ENCODE measurements at places on chromosomes 3 and 15.
A peak's percentile ranks its signal among the peaks of the same experiment; 100 is the strongest.

DNA sequence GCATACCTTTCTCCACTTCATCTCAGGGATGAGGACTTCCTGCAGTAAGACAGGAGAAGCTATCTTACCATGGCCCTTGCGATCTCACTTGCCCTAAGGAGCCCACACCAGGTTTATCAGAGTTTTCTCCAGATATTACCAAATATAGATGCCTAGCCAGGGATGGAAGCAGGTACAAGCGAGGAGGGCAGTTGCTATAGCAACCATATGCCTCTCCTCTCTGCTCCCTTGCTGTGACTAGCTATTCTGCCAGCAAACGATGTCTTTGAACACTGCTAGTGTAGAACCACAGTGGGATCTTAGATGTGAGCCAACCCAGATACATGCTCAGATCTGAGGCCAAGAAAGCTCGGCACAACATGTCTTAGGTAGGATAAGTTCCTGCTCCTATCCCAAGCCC is 33.9 kb downstream of the GRAMD2A start:
- no peak for DNase-seq

- peak; percentile 88 for DNase-seq
Observed at GRCh38 chr3:43389388-43390254, 103.3 kb downstream of the SNRK start.

DNA sequence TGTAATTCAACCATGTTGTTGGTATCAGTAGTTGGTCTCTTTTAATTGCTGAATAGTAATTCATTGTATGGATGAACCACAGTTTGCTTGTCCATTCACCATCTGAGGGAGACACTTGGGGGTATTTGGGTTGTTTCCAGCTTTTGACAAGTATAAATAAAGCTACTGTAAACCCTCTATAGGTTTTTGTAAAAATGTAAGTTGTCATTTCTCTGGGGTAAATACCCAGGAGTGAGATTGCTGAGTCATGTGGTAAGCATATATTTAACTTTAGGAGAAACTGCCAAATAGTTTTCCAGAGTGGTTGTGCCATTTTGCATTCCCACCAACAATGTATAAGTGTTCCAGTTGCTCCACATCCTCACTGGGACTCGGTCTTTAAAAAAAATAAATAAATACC is 15.4 kb upstream of the LHFPL4 start:
- DNase-seq: no peak

- DNase-seq: no peak
Observed at GRCh38 chr3:14810070-14810791, 8.5 kb upstream of the FGD5 start.

DNA sequence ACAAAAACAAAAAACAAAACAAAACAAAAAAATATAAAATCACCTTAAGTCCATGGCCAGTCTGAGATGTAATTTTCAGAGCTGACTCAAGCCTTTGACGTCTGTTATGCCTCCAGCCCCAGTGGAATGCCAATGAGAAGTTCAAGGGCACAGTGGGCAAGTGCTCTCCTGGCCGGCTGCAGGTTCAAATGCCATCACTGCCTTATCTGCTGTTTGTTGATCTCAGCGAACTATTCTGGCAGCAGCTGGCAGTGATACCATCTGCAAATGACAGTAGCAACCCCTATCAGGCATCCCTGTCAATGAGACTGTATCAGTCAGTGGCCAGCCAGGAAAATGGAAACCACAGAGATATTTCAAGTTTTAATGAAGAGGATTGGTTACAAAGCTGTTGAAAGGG is 10.8 kb upstream of the PDE8A start:
- DNase-seq: no peak

GRCh38 chr3:73492186-73492585 is 132.6 kb downstream of the PDZRN3 start:
- no peak for DNase-seq

DNA sequence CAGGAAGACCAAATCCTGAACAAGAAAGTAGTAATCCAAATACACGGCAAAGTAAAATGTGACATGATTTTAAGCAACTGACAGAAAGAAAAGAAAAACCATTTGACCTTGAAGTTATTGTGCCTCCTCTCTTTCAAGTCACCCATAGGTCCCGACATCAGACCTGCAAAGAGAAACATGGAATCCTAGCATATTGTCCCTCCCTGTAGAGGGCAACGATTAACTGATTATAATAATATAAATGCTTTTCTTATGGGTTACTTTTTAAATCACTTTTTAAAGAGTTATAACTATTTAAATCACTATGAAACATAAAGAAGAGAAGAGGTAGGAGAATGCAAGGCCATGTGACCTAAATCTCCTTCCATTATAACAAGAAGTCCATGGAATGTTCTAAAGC is 143.2 kb upstream of the LIPC start:
- no peak for DNase-seq

- DNase-seq: no peak
Observed at GRCh38 chr15:53472883-53473282, 286.6 kb downstream of the WDR72 start.

- DNase-seq: peak; percentile 94
Observed at GRCh38 chr3:138329127-138329983, at the start of gene NME9. Gene NME9, minus strand, starts transcription at chr3:138329851. Its CDS starts 516 bp downstream, at chr3:138329335.

DNA sequence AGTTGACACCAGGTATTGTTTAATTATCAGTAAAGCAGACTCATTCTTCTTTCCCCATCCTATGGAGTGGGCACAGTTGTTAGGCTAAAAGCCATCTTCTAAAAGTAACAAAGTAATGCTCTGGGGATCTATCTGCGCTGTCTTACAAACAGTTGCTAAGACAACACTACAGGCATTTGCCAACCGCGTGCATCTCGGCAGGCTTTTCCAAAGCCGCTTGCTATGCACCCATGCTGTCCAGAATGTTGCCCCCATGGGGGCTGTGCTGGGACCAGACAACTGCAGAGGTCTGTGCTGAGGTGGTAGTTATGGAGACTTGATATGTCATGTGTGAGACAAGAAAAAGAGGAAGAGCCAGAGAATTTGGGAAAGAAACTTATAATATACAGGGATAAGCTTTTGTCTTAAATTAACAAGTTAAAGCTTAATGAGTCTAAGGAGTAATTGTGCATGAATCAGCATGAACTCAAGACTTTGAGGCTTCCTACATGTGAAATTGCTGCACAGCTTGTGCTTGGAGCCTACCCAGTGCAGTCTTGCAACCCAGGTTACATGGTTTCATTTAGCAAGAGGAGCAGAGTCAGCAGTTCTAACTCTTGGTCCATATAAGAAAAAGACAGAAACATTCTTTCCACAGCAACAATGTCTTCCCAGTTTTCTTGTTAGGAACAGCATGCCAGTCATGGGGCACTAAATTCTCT is 38.9 kb upstream of the DCLK3 start:
- DNase-seq: no peak

- no peak for DNase-seq
Observed at GRCh38 chr15:38662033-38662802, 97.6 kb upstream of the RASGRP1 start.

DNA sequence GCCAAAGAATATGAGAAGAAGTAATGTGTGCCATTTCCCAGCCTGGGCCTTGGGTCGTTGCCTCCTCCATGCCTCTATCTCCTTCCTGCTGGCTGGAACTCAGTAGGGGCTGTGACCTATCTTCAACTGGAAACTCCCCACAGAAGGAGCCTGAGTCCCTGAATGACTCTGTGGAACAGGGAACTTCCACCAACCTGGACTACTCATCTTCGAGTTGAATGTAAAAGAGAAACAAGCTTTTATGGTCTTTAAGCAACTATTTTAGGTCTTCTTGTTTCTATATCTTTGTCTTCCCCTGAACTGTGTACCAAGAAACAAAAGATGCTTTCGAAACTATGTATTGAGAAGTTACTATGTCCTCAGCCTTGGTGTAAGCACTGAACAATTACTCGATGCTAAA is 355.3 kb upstream of the NR2F2 start:
- no peak for DNase-seq

GRCh38 chr3:7692866-7693265 is 808.8 kb upstream of the LMCD1 start:
- no peak for DNase-seq

- no peak for DNase-seq
Observed at GRCh38 chr3:17983106-17983505, 240.7 kb upstream of the TBC1D5 start.

DNA sequence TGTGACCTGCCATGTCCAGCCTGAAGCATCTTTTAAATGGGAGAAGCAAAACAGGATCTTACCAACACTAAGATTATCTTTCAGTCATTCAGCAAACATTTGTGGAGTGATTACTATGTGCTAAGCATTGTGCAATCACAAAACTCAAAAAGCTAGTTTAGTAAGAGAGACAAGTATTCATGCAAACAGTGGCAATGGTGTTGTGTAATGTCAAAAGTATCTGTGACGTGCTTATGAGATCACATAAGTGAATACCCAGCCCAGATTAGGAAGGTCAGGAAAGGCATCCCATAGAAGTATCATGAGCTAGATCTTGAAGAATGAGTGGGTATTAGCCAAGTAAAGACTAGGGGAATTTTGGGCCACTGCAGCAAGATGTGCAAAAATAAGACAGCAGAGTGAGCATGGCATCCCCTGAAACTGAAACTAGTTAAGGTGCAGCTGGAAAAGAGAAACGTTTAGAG is 32.1 kb downstream of the SEC62 start:
- no peak for DNase-seq

- DNase-seq: peak; percentile 86
Observed at GRCh38 chr15:85689729-85690128, 105.0 kb downstream of the KLHL25 start.

- no peak for DNase-seq
Observed at GRCh38 chr3:112721231-112721630, 80.3 kb upstream of the CCDC80 start.

DNA sequence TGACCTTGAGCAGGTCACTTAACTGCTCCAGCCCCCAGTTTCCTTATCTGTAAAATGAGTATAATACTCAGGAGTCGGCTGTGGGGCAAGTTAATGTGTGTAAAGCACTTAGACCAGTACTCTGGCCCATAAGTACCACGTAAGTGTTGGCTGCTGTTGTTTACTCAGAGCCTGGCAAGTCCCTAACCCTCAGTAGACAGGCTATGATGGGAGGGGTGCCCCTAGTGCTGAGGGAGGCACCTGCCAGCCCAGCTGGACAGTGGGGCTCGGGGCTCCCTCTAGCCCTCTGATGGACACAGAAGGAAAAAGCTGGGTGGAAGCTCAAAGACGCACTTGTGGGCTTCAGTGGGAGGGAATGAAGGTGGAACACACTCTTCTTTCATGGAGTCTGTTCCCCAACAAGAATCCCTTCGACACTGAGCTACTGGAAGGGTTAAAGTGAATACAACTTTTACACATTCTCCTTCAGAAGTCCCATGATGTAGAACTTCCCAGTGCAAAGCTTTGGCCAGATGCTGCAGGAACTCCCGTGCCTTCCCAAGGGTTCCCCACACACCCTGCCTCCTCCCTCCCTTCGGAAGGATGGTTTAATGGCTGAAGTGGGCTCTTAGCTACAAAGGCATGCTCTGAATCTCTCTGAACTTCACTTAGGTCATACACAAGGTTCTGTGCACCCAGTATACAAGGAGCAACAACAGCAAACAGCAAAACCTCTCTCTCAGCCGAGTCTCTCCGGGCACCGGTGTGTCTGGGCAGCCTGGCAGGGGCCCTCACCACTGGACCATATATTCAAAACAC is 25.4 kb downstream of the TMEM44 start:
- no peak for DNase-seq

GRCh38 chr3:11221818-11222415 is 50.3 kb upstream of the ATG7 start:
- DNase-seq: no peak

GRCh38 chr3:4471907-4472306 is 4.8 kb upstream of the SUMF1 start:
- no peak for DNase-seq

DNA sequence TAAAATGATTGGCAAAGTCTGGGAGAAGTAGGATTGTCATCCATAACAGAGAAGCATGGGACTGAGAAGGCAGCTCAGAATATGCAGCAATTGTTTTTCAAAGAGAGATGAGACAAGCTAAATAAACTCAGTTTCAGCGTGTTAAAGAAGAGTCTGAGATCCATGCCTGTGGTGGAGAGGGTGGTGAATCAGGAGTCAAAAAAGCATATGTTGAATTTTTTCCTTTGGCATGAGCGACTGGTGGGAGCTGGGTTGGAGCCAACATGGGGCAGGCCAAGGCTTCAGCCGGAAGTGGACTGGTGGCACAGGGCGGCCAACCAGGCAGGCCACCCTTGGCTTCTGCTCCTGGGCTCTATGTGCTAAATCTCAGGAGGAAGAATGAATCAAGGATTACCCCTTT is 102.0 kb downstream of the SST start:
- no peak for DNase-seq

DNA sequence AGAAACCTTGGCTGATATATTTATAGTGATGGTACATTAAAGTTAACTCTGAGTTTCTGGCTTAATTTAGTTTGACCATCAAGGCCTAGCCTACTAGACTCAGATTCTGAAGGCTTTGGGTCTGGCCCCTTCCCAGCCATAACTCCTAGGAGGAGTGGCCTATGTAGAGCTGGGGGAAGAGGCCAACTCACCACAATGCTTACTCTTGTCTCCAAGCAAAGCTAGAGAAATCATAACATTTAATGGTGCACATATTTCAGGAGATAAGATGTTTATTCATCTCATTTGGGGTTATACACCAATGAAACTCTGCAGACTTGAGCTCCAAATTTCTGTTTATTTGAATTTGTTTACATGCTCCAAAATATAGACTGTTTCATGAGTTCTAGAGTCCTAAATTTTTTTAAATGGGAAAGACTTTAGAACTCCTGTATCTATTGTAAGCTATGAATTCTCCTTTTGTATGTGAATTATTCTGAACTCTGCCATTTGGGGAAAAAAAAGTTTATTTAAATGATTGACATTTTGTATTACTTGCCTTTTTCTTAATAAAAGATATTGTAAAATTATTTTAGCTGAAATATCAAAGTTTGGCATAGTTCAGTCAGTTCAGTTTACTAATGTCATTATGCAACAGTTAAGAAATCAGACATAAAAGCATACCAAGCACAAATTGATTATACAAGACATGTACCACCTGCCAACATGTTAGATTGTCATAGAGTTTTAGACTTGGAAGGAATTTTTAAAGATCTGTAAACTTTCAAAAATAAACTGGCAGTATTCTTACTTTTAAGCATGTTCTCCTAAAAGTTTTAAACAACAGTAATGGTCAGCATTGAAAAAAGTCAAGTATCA is 143.4 kb upstream of the NR2E3 start:
- no peak for DNase-seq
